ENCODE measurements at places on chromosomes 12 and 14.

- DNase-seq: no peak
These were observed 145.3 kb downstream of the SLC5A8 start for GRCh38 chr12:101064721-101065120.

DNA sequence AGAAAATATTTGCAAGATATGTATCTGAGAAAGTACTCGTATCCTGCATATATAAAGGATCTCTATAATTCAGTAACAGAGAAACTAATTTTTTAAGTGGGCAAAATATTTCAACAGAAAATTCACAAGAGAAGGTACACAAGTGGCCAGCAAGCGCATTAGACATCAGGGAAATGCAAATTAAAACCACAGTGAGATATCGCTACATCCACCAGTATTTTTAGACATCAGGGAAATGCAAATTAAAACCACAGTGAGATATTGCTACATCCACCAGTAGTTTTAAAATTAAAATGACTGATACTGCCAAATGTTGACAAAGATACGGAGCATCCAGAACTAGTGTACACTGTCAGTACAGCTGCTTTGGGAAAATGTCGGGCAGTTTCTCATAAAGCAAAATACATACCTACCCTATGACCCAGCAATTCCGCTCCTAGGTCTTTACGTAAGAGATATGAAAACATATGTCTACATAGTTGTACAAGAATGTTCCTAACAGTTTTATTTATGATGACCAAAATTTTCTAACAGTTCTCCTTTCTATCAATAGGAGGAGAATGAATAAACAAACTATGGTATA lies 2.8 kb upstream of the KCNK13 start:
- DNase-seq: no peak

DNA sequence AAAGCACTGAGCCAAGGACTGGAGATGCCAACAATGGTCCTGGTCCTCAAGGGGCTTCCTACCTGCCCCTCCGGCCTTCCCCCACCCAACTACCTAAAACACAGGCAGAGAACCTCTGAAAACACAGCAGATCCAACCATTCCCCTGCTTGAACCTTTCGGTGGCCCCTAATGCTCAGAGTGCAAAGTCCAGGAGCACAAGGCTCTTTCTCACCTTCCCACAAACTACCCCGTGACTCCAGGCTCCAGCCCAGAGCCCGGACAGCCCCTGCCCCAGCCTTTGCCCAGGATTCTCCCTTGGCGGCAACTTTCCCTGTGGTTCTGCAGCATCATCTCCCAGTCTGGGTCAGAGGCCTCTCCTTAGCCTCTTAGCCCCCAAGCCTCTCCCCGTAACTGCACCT lies 1.6 kb upstream of the CD9 start:
- DNase-seq: no peak

GRCh38 chr14:63545431-63545830 lies 2.3 kb upstream of the PPP2R5E start:
- no peak for DNase-seq

DNA sequence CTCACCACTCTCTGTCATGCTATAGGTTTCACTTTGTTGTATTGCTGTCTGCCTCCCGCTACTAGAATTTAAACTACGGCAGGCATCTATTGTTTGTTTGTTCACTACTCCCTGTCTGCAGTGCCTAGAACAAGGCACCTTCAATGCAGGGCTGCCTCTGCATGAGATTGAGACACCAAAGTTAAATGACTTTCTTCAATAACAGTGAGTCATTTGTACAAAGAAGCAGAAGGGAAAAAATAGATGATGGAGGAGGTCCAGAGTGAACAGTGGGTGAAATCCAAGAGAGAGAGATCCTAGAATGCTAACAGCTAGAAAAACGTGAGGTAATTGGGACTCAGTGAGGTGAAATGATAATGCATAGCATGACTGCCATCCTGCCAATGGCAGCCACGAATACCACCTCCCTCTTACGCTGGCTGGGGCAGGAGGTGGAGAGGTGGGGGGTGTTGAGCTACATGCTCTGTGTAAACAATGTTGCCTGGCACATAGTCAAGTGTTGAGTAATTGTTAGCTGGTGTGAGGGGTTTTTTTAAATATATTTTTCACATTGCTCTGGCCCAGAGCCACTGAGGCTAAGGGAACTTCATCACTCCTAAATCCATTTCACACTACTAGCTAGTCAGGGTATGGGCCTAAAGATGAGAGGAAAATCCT lies 367.6 kb downstream of the RPS29 start:
- DNase-seq: no peak

GRCh38 chr12:20985399-20985798 lies 145.6 kb upstream of the SLCO1B1 start:
- no peak for DNase-seq

GRCh38 chr12:12398026-12398859 lies 41.4 kb downstream of the BORCS5 start:
- no peak for DNase-seq

DNA sequence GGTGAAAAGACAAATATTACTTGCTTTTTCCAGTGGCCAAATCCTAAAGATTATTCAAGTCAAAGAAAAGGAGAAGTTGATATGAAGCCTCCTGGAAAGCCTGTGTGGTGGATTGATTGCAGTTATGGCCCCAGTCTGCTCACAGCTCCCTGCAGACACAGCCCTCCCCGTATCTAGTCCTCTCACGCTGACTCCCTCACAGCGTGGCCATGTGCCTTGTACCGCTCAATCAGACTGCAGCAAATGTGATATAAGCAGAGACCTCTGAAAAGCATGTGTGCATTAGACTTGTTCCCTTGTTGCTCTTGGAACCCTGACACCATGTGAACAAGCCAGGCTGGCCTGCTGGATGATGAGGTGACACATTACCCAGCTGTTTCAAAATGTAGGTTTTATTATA lies 398.0 kb upstream of the GARIN6 start:
- DNase-seq: no peak

DNA sequence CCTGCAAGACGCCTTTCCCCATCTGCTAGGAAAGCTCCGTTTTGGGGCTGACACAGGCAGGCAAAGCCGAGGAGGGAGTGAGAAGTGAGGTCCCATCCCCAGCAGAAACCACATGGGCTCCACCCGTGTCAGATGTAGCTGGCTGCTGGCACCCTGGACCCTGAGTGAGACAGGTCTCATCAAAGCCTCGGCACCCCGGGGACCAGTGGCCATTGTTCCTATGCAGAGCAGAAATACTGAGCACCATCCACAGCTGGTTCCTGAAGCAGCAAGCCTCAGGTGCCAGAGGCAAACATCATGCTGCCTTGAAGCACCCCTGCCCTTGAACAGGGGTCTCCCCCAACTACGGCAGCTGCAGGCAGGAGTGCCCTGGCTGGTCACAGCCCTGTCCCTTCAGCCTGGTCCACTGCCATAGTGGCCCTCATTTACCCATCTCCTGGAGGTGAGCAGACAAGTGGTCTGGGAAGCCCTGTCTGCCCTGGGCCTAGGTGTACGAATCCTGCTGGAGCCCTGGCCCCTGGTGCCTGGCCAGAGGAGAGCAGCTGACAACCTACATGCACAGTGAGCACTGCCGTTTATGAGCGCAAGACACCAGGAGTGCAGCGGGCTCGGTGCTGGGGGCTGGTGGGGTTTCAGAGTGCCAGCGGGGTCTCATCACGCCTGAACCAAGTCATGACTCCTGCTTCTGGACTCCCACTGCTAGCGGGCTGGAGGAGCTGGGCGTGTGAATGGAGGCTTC lies 289.8 kb upstream of the RTL1 start:
- no peak for DNase-seq

GRCh38 chr12:15322164-15323061 lies at the start of gene PTPRO:
Gene PTPRO, plus strand, starts transcription at chr12:15322508.
- DNase-seq: no peak

GRCh38 chr12:11649413-11650285 lies at the start of gene ETV6:
Gene ETV6, plus strand, starts transcription at chr12:11649674. Its CDS starts 454 bp downstream, at chr12:11650128.
- DNase-seq: peak; percentile 73

- DNase-seq: no peak
These were observed 51.8 kb downstream of the PPP2R5C start for GRCh38 chr14:101813171-101813759.

- no peak for DNase-seq
These were observed 163.1 kb downstream of the EMP1 start for GRCh38 chr12:13359636-13360035.

DNA sequence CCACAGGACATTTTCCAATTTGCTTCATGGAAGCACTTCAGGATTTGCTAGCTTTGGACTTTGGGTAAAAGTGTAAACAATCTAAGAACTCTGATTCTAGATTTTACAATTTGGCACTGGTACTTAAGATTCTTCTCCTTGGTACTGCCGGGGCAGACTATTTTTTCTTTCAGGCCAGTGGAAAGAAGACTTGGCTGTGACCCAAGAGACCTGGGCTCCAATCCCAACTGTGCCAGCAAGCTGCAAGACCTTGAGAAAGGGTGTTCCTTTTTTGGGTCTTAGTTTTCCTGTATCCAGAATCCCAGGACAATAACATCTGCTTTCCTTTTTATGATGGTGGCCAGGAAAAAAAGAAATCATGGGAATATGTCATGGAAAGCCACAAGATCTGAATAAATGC lies 148.1 kb upstream of the CRY1 start:
- DNase-seq: no peak

DNA sequence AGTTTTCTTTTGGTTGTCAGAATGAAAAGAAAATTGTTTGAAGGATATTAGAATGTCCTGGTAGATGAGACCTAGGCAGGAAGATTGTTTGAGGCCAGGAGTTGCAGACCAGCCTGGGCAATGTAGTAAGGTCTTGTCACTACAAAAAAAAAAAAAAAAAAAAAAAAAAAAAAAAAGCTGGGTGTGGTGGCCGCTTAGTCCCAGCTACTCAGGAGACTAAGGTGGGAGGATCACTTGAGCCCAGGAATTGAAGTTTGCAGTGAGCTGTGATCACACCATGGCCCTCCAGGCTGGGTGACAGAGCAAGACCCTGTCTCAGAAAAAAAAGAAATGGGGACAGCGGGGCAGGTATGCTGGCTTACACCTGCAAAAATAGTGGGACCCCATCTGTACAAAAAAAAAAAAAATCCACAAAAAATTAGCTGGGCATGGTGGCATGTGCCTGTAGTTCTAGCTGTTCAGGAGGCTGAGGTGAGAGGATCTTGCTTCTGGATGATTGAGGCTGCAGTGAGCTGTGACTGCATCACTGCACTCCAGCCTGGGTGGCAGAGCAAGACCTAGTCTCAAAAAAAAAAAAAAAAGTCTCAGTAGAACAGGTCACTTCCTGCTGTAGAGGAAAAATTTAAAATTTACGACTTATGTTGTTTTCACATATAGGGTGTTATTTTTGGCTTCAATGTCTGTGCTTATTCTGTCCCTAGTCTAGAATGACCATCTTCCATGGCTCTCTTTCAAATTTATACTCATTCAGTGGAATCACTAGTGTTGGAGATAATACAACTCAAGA lies 70.7 kb downstream of the PPHLN1 start:
- no peak for DNase-seq

- no peak for DNase-seq
These were observed 8.1 kb downstream of the RTL1 start for GRCh38 chr14:100895411-100895810.

DNA sequence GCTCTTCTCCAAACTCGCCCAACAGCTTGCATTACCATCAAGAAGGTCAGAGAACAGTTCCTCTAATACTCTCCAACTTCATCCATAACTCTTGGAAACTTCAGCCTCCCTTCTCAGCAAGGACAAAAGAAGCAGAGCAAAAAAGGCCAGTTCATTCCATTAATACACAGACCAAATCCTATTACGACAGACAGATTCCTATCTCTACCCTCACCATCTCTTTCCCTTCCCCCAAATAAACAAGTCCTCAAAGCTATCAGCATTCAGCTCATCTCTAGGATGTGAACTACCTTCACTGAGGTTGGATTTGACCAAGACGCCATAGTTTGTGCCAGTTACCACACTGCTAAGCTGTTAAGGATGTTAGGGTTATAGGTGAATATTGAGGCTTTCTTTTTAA lies 25.2 kb downstream of the SINHCAF start:
- DNase-seq: no peak

GRCh38 chr12:95116341-95116740 lies 42.9 kb upstream of the NR2C1 start:
- DNase-seq: no peak

DNA sequence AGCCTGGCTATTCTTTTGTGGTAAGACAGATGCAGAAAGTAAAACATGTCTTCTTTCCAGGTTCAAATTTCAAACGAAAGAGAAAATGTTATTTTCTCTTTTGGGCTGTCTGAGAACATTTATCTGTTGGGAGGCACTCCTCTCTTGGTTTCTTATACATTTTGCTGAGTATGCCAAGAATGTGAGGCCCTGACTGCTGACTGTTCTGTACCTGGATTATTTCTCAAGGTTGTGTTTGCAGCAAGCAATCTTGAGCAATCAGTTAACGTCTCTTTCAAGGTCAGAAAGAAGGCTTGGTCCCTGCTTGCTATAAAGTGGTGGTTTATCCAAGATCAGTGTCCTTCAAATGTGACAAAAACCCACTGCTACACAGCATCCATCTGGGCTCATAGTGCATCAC lies 9.8 kb downstream of the SSTR1 start:
- DNase-seq: no peak

- DNase-seq: no peak
These were observed 208.4 kb downstream of the C12orf75 start for GRCh38 chr12:105538880-105539279.

GRCh38 chr14:53032161-53032803 lies 81.4 kb upstream of the FERMT2 start:
- DNase-seq: no peak

DNA sequence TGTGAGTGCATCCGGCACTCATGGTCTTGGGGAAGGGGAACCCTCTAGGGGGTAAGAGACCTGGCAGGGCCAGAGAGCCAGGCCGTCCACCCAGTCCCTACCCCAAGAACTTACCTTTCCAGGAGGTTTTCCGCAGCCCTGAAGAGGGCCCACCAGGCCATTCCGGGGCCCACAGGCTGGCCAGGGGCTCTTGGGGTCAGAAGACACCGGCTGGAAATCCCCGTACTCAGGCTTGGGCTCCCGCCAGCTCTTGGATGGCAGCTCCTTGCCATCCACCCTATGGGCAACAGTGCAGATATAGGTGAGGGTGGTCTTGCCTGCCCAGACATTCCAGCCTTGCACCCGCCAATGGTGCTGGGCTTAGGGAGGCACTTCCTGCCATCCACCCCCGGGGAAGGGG lies 34.6 kb downstream of the NCKAP5L start:
- no peak for DNase-seq

DNA sequence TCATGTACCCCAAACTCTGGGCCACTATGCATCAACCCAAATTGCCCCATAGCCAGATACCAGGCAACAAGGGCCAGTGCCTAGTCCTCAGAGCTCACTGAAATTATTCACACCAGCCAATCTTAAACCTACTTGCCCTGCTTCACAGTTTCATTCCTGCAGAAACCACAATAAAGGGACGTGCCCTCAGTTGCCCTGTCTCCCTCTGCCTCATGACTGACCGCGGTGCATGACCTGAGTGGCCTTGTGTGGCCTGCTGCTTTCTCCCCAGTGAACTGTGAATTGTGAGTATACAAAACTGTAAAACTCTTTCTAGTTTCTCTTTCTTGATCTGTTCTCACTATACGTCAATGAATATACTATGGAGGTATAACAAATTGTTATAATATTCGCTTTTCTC lies 490.9 kb upstream of the MIS18BP1 start:
- DNase-seq: no peak

DNA sequence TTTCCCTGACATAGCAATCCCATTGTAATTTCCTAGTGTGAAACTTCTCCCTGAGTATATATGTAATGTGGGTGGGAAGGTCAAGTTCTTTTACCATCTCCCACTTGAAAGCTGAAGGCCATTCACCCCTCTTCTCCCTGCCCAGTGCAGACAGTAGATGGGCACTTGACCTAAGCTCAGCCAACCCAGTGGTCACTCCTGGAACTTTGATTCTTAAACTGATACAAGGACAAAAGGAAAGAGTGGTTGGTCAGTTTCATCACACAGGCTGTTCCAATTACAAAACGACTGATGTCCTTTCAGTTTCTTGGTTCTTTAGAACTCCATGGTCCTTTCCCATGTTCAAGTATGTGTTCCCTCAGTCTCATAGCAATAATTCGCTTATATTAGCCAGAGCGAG lies 8.4 kb upstream of the APOLD1 start:
- DNase-seq: no peak

All from CD4-positive, alpha-beta T cell treated with Interleukin-17A for 4 hours (primary cell).